ENCODE measurements at places on chromosomes 11 and 22.

DNA sequence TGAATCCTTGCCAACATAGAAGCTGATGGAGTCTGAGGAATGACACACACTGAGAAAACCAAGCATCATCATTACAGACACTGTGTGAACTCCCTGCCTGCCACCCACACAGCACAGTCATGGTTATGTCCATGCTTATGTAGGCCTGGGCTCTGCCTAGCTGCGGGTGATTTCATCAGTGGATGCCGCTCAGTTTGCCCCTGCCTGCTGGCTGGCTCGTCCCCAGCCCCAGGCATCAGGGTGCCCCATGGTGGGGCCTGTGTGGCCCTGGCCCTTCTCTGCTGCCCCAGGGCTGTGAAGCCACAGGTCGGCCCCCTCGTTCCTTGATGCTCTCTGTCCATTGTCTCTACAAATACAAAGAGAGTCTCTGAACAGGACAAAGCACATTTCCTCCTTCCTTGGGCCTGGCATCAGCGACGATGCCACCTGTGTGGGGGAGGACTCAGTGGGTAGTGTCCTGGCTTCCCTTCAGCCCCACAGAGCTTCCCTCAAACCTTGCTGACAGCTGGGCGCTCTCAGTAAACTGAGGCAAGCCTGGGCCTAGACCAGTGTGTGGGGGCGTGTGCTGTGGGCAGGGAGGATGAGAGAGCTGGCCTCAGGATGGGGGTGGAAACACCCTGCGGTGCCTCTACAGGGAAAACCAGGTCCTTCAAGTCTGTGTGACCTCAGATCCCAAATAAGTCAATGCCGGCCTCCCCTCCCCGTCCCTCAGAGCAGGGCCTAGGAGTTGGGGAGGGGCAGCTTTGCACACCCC lies 20.0 kb upstream of the TUB start:
- DNase-seq, result peak; percentile 48

DNA sequence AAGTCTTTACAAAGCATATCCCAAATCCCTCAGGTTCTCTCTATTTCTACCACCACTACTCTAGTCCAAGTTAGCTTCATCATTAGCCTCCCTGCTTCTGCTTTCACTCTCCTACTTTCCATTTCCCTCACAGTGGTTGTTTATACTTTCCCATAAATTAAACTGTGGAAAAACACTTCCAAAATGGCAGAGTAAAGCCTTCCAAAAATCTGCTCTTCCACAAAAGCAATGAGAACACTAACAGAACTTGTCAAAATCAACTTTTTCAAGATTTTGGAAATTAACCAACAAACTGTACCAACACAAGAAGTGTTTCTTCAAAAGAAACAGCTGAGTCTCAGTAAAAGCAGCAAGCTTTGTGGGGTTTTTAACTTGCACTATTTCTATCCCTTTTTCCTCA lies 71.8 kb downstream of the TTC28 start:
- no peak for DNase-seq

DNA sequence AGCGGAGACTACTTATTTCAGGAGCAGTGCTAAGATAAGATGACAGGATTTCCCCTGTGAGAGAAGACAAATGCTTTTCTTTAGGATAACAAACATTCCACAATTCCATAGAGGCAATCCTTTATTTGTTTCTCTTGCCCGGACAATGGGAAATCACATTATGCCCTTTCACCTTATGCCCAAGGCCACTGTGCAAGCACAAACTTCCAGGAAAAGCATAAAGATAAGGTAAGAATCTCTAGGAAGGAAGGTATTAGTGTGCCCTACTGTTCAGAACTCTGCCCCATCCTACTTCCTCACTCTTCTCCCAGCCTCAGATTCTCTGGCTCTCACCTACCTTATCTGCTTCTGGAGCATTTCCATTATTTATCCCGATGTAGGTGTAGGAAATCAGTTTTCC lies 23.1 kb upstream of the RDX start:
- DNase-seq, result no peak

DNA sequence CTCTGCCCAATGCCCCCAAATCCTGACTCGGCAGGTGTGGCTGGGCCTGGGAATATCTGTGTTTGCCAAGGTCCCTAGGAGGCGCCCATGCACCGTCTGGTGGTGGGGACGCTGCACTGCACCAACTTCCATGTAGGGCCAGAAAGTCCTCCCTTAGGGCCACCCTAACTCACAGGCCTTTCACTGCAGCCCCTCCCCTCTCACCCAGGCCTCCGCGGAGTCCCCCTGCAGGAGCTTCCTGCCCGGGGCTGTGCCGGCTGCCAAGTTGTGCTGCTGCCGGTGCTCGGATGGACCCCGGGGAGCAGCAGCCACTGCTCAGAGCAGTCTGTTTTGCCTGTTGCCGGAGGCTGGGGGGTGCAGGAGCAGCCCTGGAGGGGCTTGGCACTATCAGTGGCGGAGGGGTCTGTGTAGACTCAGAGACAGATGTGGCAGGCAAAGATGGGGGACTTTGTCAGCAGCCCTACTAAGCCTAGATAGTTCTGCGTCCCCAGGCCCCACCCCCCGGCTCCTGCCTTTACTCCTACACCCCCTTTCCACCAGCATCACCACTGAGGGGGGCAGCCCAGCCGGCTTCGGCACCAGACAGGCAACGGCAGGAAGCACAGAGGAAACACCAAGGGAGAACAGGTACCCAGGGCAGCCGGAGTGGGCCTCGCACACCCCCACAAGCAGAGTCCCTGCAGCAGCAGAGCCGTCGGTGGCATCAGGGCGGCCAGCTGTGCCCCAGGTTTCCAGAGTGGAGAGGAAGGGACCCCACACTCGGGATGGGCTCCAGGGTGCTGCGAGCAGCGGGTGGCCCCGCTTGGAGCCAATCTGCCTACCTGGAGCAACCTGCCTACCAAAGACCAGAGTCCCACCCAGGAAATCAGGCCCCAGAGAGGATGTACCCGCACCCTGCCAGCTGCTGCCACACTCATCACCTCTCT lies 124.3 kb downstream of the TRIM29 start:
- no peak for DNase-seq

DNA sequence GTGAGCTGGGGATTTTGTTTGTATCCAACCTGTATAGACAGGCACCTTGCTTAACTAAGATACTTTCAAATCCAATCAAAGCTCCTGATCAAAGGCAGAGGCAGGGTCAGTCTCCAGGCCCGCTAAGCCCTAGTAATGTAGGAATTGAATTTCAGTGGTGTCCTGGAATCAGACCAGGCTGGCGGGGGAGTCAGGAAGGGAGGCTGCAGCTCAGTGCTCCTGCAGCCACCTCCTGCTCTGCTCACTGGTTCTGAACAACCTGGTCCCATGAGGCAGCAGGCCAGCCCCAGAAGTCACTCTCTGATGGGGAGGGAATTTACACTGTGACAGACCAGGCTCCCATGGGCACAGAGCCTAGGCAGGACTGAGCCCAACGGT lies 38.5 kb upstream of the GALNT18 start:
- no peak for DNase-seq

- DNase-seq, result peak; percentile 82
Observed at GRCh38 chr22:37260901-37261336, 16.9 kb upstream of the RAC2 start.

DNA sequence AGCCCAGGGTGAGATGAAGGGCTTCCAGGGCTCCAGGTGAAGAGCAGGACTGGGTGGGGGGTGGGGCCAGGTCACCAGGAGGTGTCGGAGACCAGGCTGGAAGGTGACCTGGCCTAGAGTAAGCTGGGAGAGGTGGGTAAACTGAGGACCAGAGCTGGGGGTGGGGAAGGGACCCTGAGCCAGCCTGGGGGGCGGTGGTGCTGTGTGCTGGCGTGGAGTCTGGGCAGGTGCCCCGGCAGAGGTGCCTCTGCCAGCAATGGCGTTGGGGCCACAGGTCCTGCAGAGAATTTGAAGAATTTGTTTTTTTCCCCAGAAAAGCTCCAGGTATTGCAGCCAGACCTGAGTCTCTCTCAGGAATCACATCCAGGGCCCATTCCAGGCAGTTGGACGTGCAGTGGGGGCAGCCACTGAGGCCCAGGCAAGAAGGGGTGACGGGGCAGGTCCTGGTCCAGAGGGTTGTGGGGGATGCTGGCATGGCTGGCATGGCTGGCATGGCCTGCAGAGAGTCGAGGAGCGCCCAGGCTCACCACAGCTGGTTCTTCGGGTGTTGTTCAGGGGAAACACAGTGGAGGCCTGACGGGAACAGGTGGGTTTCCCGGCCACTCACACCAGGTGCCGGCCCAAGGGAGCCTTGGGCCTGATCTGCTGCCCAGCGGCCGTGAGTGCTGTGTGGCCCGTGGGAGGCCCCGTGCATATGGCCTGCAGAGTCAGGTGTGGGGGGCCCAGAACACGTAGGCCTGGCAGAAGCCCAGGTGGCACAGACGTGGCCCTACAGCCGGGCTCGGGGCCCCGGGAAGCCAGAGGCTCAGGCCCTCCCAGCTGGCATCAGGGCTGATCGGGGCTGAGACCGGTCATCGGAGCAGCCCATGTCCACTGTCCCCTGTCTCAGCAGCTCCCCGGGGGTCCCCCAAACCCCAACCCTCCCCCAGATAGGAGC lies 6.4 kb upstream of the MUC6 start:
- DNase-seq, result no peak

DNA sequence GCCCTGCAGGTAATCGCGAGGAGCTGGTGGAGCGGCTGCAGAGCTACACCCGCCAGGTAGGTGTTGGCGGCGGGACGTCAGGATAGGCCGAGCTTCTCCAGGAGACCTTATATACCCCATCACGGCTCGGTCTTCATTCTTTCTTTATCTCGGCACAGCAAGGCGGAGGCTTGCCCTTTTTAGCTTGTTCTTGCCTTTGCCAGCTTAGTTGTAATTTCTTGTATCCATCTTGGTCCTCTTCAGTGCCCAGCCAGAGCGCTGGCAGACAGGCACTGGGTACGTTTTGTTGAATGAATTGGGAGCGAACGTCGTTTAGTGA lies 459 bp downstream of the SF3B2 start:
- no peak for DNase-seq

DNA sequence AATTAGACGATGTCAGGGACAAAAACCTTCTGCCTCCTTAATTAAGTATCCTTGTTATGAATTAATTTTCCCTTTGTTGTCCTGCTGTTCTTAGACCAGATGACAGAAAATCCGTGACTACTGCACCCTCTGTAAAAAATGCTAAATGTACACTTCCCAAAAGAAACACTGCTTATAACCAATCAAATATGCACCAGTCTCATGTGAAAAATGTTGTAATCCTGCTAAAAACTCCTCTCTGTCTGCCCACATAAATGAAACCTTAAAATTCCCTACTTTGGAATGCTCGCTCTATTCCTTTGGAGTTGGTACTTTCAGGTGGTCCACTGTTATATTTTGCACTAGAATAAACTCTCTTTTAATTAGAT lies 366.8 kb upstream of the CCDC179 start:
- DNase-seq, result no peak

DNA sequence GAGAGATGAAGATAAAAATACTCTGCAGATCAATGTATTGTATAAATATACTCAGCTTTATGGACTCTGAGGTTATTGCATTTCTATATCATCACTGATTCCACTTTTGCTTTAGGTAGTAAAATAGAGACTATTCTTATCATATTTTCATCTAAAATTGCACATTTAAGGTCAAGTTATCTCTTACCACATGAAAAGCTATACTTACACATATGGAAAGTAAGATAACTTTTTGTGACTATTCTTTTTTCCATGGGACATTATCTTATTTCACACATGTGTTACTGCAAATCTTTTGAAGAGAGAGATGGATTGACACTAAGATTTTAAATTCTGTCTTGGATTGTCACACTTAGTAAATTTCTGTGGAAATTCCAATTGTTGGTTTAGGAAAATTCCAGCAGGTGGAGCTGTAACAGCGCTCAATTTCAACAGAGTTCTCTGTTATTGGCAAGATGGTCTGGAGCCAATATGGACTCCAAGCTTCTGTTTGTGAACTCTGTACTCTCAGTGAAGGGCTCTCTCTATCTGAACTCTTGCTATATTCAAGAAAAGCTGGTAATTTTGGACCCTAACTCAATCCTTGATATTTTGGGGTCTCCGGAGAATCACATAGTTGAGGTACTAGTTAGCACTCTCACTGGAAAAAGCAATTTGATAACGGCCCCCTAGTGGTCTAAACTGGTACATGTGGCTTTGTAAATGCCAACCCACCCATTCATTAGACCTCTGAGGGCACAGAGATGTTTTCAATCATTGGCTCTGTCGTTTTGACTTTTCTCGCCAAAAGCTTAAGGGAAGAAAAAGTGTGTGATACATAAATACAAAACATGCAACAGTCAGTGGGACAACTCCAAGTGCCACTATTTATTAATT lies 429.7 kb downstream of the ETS1 start:
- peak; percentile 65 for DNase-seq

DNA sequence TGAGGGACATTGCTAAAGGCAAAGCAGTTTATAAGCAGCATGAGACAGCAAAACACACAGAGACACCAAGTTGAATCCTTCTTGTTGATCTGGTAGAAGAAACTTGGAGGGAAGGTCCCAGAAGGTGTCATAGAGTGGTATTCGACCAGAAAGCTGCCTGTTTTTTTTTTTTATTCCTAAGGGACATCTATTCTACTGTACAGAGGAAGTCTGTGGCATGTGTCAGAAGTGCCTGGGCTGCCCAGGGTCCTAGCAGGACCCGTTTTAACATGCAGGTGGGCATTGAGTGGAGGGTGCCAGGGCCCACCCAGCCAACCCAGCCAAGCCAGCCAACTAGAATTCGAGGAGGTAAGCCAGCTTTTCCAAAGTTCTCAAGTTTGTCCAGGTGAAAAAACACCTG lies 68.0 kb upstream of the ATXN10 start:
- no peak for DNase-seq

GRCh38 chr11:24623121-24623520 lies 126.3 kb downstream of the LUZP2 start:
- no peak for DNase-seq

DNA sequence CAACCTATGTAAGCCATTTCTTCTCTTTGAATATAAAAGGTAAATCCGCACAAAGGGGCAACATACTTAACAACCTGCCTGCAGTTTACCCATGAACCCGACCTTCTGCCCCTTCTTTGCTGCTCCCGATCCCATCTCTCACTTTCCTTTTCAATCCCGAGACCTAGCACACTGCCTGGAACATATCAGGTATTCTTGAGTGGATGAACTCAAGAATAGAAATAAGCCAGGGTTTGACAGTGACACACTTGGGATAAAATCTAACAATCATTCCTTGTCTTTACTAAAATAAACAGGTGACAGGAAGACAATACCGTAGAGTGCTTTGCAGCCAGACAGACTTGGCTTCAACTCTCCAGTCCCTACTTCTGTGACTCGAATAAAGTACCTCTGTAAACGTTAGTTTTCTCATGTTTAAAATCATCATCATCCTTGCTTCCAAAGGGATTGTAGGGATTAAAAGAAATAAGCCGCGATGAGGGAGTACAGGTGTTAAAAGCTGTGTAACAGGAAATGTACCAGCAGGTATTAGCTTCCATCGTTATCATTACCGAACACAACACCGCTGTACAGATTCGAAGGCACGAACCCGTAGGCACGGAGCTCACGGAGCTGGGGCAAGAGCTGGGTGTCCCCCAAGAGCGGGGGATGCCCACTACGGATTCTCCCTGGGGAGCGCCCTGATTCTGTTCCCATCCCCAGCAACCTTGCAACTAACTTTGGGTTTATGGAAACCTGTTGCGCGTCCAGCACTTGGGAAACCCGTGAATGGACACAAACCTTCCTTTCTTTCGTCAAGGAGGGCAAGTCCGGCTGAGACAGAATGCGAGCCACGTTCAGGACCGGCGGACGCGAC lies 720 bp downstream of the UFD1 start:
- peak; percentile 39 for DNase-seq

- DNase-seq, result no peak
Observed at GRCh38 chr11:128467610-128468041, 119.7 kb downstream of the ETS1 start.

- no peak for DNase-seq
Observed at GRCh38 chr22:21051831-21052400, 6.2 kb downstream of the LRRC74B start.

GRCh38 chr11:15627560-15627959 lies 512.8 kb downstream of the INSC start:
- DNase-seq, result no peak

GRCh38 chr11:66326261-66327111 lies 9.6 kb upstream of the CD248 start:
- DNase-seq, result no peak

Data from activated CD8-positive, alpha-beta memory T cell treated with anti-CD3 and anti-CD28 coated beads, Interleukin-2, amount 50 U/mL, for 48 hours (primary cell).